ENCODE measurements at places on chromosomes 1 and 21. TPM values are rescaled to one million over a fixed set of nuclear protein-coding genes. Genes with fewer than 3 reads are reported as not detected.
A peak's percentile ranks its signal among the peaks of the same experiment; 100 is the strongest.

Gene GFI1
- polyA plus RNA-seq: 0.19 TPM

DNA sequence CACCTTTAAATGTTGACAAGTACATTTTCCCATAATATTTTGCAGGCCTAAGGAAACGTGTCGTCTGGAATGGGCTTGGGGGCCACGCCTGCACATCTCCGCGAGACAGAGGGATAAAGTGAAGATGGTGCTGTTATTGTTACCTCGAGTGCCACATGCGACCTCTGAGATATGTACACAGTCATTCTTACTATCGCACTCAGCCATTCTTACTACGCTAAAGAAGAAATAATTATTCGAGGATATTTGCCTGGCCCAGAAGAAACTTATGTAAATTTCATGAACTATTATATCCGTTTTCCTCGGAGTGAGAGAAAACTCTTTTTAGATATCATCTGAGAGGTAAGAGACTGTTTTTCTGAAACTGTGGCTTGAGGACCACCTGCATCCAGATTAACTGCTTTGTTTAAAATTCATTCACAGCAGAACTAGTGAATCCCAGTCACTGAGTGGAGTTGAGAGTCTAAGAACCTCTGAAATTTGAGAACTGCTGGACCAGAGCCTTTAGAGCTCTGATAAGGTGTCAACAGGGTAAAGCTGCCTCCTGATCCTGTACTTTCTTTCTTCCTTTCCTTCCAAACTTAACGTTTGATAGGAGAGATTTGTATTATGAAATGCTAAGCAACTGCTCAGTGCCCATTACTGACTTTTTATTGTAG lies 811 bp downstream of the EXO1 start:
- DNase-seq: no peak

DNA sequence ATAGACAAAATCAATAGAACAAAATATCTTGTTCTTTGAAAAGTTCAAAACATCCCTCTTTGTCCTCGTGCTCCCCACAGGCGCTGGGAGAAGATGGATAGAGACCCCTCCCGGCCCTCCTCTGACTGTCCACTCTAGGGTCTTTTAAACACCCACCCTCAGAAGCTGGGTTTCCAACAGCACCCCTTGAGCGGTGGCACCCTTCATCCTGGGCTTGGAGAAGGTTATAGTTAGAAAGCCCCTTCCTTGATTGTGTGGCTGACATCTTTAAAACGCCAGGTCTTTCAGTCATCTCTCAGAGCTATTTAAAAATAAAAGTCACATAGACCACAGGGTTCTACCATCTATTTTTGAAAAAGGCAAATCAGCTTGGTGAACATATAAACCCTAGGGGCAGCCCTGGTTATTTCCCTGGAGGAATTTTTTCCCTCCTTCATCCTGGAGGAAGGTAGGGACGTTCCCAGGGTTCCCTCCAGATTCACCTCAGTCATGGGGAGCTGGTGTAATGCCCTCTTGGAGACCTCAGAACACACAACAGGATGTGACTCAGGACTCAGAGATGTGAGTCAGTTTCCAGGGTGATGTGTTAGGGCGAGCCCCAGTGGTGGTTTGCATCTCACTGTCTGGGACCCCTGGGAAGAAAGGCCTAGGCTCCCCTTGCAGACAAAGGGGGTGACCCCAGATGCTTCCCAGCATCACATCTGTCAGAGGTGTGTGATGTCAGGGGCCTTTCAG lies 138.5 kb downstream of the CLIC6 start:
- no peak for DNase-seq

DNA sequence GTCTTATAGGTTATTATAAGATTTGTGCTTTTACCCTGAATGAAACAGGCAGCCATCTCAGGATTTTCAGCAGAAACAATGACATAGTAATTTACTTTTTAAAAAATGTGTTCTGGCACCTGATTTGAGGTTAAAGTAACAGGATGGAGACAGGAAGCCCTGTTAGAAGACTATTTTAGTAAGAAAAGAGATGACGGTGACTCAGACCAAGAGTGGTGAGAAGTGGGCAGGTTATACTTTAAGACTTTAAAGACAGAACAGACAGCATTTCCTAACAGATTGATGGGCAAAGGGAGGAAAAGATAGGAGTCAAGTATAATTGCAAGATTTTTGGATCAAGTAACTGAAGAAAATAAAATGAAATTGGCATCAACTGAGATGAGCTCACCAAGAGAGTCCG lies 436.8 kb upstream of the NR5A2 start:
- no peak for DNase-seq

Gene TEX38
- 0.22 TPM for polyA plus RNA-seq

- no peak for DNase-seq
Observed at GRCh38 chr1:20634594-20635084, 1.4 kb downstream of the PINK1 start.

- DNase-seq: no peak
Observed at GRCh38 chr21:37450445-37450941, 83.9 kb downstream of the DYRK1A start.

DNA sequence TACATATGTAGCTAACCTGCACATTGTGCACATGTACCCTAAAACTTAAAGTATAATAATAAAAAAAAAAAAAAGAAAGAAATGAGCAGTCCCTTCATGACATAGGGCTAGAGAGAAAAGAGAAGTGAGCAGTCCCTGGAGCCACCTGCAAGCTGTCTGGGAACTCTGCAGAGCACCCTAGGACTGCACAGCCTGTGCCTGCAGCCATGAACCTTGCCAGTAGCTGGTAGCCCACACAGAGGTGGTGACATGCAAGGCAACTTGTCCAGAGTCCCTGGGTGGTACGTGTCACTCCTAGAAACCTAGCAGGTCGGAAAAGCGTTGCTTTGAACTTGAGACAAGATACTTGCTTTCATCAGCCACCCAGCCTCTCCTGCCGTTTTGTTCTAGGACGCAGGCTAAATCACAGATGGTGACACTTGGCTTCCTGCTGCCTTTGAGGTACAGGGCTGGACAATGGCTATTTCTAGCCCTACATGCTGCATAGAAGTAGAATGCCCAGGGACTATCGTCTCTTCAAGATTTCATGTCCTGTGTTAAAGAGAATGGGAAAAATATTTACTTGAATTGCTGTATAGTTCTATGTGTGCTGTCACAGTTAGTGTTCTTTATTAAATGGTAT lies 260.9 kb downstream of the LTN1 start:
- no peak for DNase-seq

GRCh38 chr1:81582467-81582986 lies 218.2 kb upstream of the ADGRL2 start:
- no peak for DNase-seq

DNA sequence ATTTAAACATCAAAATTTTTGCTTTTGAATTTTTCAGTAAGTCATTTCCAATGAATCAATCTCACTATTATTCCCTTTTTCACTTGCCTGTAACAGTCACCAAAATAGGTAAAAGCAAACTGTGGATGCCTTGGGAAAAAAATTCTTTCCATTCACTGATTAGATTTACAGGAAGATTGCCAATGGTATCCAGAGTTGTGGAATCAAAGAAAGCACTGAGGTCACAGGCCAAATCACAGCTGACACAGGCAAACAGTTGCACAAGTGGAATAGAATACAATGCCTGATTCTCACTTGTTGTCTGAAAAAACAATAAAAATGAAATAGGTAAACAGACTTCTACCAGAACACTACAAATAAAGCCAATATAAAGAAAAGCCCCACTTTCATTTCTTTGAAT lies 48.4 kb downstream of the LTN1 start:
- no peak for DNase-seq

Gene CA6
- polyA plus RNA-seq: not detected

Gene AMY1B
- 0.38 TPM for polyA plus RNA-seq

DNA sequence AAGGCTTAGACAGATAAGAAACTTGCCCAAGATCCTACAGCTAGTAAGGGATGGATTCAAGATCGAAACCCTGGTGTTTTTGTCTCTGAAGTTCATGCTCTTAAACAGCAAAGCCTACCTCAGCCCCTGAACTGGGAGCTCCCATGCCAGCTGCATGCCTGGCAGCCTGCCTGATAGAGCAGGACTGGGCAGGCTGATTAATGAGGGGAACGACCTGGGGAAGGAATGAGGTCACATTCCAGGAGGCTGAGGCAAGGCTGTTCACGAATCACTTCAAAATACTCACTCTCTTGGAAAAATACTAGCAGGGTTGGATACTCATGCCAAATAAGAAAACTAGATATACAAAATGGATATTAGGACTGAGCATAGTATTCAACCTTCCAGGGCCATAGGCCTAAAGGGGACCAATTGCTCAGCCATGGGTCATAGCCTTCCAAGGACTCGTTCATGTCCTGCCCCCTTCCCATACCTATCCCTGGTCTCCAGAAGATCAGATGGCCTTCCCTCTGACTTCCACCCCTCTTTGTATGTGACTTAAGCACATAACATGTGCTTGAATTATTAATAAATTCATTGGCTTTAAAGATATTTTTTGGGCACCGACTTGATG lies 15.6 kb upstream of the TACSTD2 start:
- DNase-seq: peak; percentile 34

DNA sequence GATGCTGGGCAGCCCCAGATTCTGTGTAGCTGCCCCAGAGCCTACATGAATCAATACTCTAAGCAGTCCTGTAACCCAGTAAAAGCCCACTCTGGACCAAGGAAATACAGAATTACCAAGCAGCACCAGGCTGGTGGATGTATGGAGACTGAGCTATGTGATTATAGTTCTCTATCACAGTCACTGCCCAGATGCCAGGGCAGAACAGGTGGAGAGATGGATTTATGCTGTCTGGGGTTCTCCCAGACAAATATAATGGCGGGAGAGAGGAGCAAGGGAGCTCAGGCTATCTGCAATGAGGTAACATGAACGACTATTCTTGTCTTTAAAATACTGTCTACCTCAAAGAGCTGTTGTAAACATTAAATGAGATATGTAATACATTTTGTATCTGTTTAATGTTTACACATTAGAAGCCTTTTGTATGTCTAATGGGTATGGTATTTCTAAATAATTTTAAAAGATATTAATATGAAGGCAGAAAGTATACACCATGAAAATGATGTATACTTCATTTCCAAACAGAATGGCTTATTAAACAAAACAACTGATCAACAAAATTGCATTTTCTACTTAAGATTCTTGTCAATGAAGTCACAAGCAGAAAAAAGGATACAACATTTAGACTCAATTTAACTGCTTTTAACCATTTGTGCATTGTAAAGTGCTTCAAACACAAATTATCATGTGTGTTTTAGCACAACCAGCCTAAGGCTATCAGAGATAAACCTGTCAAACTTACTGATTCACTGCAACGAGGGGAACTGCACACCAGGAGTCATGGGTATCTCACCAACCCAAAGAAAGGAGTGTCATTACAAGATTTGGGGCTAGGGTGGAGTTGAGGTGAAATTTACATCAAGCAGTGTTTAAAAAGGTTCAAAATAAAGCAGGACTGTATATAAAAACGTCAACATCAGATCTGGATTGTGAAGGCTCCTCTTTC lies 3.0 kb downstream of the SDE2 start:
- DNase-seq: no peak

GRCh38 chr1:43069461-43070050 lies 102.5 kb downstream of the EBNA1BP2 start:
- no peak for DNase-seq

DNA sequence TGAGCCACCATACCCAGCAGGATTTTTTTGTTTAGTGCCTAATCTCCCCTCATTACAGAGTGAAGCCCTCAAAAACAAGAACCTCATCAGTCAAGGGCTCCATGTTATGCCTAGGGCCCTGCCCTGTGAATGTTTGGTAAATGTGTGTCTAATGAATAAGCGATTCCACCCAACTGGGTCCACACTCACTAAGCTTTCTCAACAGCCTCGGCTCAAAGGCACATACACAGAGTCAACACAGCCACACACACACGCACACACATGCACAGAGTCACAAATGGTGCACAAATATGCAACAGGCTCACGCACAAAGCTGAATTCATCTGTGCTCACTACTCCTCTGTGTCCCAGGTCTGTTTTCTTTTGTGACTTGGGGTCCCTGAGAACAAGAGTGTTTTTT lies 11.7 kb upstream of the SYNC start:
- DNase-seq: no peak

DNA sequence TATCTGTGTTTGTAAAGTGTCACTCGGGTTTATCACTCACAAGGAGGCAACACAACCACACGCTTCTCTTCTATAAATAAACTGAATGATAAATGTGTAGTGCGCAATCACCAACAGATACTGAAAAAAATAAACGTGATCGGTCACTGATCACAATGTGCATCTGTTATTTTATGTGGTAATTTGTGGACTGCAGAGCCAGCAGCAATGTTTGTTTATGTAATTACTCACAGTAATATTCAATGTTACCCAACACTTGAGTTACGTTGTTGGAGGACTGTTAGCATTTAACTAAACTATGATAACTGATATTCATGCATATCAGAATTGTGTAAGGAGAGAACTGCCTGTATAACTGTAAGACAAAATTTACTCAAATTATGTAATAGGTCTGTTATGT lies 129.6 kb downstream of the USH2A start:
- DNase-seq: no peak

GRCh38 chr21:37787456-37787855 lies 128.8 kb downstream of the KCNJ6 start:
- peak; percentile 81 for DNase-seq

- no peak for DNase-seq
Observed at GRCh38 chr1:246398126-246398813, 108.8 kb downstream of the SMYD3 start.

Gene SERINC2
- polyA plus RNA-seq: 32.6 TPM

Gene ZSWIM5
- polyA plus RNA-seq: 0.61 TPM

GRCh38 chr1:196954778-196955177 lies 11.2 kb downstream of the CFHR2 start:
- DNase-seq: no peak

DNA sequence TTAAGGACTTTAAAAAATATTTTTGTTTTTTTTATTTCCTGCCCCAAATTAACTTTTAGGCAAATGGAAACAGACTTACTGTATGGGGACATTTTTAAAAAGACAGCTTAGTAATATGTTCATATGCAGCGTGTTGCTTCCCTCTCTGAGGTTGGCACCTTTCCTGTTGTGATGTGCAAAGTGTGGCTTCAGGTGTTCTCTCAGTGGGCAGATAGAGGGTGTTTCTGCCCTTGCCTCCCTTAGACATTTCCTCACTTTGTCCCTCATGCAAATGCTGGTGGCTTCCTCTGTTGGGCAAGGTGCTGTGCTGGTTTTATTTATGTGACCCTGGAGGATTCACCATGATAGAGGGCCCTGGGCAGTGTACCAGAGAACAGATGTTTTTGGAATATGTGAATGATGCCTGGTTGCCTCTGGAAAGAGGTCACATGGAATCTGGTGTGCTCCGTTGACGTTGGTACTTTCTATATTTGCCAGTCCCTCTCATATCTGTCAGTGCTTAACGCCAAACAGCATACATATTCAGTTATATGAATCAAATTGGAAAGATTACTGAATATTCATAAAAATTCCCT lies 123.5 kb downstream of the PATJ start:
- DNase-seq: no peak

Gene EXTL1
- 2.1 TPM for polyA plus RNA-seq

Gene KPRP
- polyA plus RNA-seq: not detected

GRCh38 chr1:100396651-100397050 lies 44.3 kb downstream of the CDC14A start:
- DNase-seq: no peak

DNA sequence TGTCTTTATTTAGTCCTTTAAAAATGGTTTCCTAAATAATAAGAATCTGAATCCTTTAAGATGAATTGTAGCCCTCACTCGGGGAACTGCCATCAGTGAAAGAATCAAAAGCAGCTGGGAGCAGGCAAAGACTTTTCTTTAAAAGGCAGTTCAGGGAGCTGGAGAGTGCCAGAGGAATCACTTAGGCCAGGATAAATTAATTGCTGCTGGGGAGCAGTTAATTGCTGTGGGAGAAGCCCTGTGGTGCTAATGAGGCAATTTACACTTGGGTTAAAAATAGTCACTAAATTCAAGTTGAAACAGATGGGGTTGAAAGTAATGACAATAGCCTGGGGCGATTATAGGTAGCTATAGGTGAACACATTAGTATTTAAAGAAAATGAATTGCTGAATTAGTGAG lies 38.7 kb upstream of the COL24A1 start:
- DNase-seq: no peak
